MCF 10A (cell line): ENCODE measurements at places on chromosomes 2 and 18. TPM values are rescaled to one million over a fixed set of nuclear protein-coding genes. Genes with fewer than 3 reads are reported as not detected.

DNA sequence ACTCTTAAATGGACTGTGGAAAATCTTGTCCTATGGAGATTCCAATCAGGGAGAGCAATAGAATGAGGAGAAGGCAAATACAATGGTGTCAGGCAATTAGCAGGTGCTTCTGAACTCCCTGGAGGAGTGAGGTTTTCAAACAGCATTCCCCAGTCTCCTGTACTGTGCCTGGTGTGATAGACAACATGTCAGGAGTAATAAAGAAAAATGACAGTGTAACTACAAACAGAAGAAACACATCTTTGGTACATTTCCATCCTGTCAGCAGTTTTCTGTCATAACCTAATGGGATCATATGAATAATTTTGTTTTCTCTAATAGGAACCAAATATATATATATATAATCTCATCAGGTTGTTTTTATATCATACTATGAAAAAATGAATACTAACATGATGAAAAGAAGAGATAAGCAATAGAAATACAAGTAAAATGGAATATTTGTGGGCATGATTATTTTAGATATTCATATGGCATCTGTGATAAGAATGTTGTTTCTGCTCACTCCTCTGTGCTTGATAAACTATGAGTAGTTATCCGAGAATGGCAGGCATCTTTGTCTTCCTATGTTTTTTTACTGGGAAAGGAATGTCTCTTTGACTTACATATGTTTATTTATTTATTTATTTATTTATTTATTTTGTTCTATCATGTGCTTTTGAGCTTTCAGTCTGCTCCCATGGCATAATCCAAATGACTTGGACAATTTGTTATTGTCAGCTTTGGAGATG lies 441.7 kb downstream of the TXNL1 start:
- H3K36me3 ChIP-seq: no peaks in the 10 kb centered on the region
- H3K27me3 ChIP-seq: no peaks in the 10 kb centered on the region
- H3K4me1 ChIP-seq: no peaks in the 10 kb centered on the region
- DNase-seq: no peak

- H3K27me3 ChIP-seq: no peaks in the 10 kb centered on the region
- H3K27ac ChIP-seq: no peak overlapping the region
- no peaks in the 10 kb centered on the region for H3K36me3 ChIP-seq
- no peak for DNase-seq
- peaks cover 14% of the 10 kb centered on the region for H3K4me1 ChIP-seq
These were observed 70.2 kb upstream of the DSC1 start for GRCh38 chr18:31232775-31233424.

DNA sequence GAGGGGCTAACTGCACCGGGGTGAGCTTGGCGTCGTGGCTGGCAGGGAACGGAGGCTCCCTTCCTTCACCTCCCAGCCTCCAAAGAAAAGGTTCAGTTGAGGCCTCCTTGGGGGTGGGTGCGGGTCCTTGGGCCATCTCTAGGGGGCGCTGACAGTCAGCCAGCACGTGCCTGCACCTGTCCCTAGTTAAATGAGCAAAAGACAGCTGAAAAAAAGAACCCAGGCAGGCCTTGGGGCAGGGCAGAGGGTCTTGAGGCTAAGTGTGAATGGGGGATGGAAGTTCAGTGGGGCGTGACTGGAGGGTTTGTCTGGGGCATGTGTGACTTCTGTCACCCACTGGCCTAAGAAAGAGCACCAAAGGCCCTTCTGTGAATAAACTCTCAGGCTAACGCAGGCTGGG lies 56.4 kb downstream of the ZFP36L2 start:
- no peaks in the 10 kb centered on the region for H3K36me3 ChIP-seq
- H3K27ac ChIP-seq: peak overlapping the region; percentile 85
- H3K27me3 ChIP-seq: no peaks in the 10 kb centered on the region
- DNase-seq: peak; percentile 65
- H3K4me3 ChIP-seq: no peak overlapping the region

- DNase-seq: peak; percentile 47
- H3K36me3 ChIP-seq: no peaks in the 10 kb centered on the region
- H3K27me3 ChIP-seq: no peaks in the 10 kb centered on the region
- H3K27ac ChIP-seq: no peak overlapping the region
These were observed 1089.3 kb upstream of the CELF4 start for GRCh38 chr18:38654946-38655345.

DNA sequence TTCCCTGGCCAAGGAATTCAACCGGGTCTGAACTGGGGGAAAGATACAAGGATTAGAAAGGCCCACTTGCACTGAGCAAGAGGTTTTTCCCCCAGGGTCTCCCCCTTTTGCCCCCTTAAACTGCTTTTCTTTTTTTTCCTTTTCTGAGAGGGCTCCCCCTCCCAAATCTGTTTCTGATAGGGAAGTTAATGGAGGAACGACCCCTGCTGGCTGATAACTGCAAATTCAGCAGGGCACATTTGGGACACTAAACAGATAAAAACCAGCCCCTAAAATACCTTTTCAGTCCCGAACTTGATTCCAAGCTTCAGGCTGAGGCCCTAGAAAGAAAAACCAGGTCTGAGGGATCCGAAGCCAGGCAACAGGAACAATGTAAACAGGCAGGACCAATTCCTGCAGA lies 1012.4 kb upstream of the CRIM1 start:
- H3K27me3 ChIP-seq: peaks cover 76% of the 10 kb centered on the region
- no peaks in the 10 kb centered on the region for H3K4me1 ChIP-seq
- H3K27ac ChIP-seq: no peak overlapping the region
- DNase-seq: peak; percentile 38
- H3K36me3 ChIP-seq: peaks cover 8% of the 10 kb centered on the region
- H3K4me3 ChIP-seq: no peak overlapping the region

GRCh38 chr2:143528021-143528420 lies 398.8 kb downstream of the ARHGAP15 start:
- no peaks in the 10 kb centered on the region for H3K27me3 ChIP-seq
- no peaks in the 10 kb centered on the region for H3K36me3 ChIP-seq
- peaks cover 12% of the 10 kb centered on the region for H3K4me1 ChIP-seq
- H3K27ac ChIP-seq: no peak overlapping the region
- H3K4me3 ChIP-seq: no peak overlapping the region
- DNase-seq: no peak

GRCh38 chr2:134717286-134718022 lies 1.3 kb downstream of the TMEM163 start:
- no peak for DNase-seq
- no peaks in the 10 kb centered on the region for H3K4me1 ChIP-seq
- no peak overlapping the region for H3K27ac ChIP-seq
- H3K27me3 ChIP-seq: peaks cover 51% of the 10 kb centered on the region
- no peaks in the 10 kb centered on the region for H3K36me3 ChIP-seq
- peak overlapping the region; percentile 39 for H3K4me3 ChIP-seq

The SLC9A4 gene
- 0.07 TPM in 1 of 2 replicates, not detected in the other for total RNA-seq

The ITGAV gene
- total RNA-seq: 56.1 TPM in 2 replicates

The ERFE gene
- 14.5 and 18.1 TPM in 2 replicates for total RNA-seq
